ENCODE measurements at places on chromosomes 4 and X. TPM values are rescaled to one million over a fixed set of nuclear protein-coding genes. Genes with fewer than 3 reads are reported as not detected.

RAB28 gene
- 12.5 TPM for total RNA-seq

USP17L21 gene
- not detected for total RNA-seq

TMEM154 gene
- 17.5 TPM for total RNA-seq

RTL5 gene
- 0.31 TPM for total RNA-seq

TLR1 gene
- total RNA-seq, result 1.9 TPM

GLRB gene
- total RNA-seq, result not detected

DNA sequence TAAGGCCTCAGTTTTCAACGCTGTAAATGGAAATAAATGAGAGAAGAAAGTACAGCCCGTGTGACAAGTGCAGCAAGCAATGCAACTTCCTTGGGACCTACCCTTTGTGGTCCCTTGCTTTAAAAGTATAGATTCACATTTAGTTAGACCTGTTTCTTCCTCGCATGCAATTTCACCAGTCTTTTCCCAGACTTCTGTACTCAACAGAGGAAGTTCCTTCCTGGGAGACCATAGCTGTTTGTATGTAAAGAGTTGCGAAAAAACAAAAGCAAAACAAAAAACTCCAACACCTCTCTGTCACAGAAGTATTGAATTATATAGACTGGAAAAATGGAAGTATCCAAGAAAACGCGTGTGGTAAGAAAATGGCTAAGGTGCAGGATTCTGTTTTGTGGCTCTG is 1.1 kb upstream of the IRF2 start:
- no peaks in the 10 kb centered on the region for H3K27me3 ChIP-seq
- H3K4me3 ChIP-seq, result peak overlapping the region; percentile 94
- DNase-seq, result no peak
- peak overlapping the region; percentile 98 for H3K27ac ChIP-seq
- peaks cover 48% of the 10 kb centered on the region for H3K4me1 ChIP-seq

DNA sequence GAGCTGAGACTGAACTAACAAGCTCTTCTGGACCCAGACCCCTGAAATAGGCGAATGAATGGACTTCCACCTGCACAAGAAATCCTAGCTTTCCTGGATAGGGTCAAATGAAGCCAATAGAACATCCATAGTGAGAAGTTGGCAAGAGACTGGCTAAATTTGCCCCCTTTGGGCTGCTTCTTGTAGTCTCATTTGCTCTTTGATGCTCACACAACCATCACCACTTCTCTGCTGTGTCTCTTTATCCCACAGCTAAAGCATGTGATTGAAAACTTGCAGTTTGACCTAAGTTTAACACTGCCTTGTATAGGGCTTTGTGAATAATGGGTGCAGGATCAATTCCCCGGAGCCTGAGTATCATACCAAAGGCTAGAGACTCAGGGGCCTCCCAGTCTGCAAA is 38.2 kb downstream of the NLGN3 start:
- H3K27me3 ChIP-seq, result no peaks in the 10 kb centered on the region
- peak overlapping the region; percentile 99 for H3K27ac ChIP-seq
- peaks cover 16% of the 10 kb centered on the region for H3K4me1 ChIP-seq
- no peak for DNase-seq
- H3K36me3 ChIP-seq, result peaks cover 5% of the 10 kb centered on the region
- H3K4me3 ChIP-seq, result peak overlapping the region; percentile 92

- no peaks in the 10 kb centered on the region for H3K36me3 ChIP-seq
- H3K4me1 ChIP-seq, result no peaks in the 10 kb centered on the region
- H3K27ac ChIP-seq, result no peak overlapping the region
- no peak for DNase-seq
These were observed 276.9 kb downstream of the FAM47A start for GRCh38 chrX:33855251-33855650.

DNA sequence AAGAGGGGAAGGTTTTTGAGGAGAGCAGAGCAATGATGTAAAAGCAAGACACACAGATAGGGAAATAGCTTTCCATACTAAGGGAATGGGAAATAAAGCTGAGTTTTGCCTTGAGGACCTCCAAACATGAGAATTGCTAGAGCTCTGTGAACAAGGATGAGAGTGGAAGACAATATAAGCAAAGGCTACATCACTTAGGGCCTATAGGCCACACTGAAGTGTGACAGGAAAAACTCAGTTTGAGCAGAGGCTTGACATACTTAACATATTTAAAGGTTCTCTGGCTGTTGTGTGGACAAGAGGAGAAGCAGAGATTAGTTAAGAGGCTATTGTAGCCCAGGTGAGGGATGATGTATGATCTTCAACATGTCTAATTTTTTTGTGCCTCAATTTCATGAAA is 5.3 kb upstream of the SRP72 start:
- no peaks in the 10 kb centered on the region for H3K27me3 ChIP-seq
- H3K27ac ChIP-seq, result no peak overlapping the region
- H3K4me1 ChIP-seq, result peaks cover 47% of the 10 kb centered on the region
- peaks cover 56% of the 10 kb centered on the region for H3K36me3 ChIP-seq

DNA sequence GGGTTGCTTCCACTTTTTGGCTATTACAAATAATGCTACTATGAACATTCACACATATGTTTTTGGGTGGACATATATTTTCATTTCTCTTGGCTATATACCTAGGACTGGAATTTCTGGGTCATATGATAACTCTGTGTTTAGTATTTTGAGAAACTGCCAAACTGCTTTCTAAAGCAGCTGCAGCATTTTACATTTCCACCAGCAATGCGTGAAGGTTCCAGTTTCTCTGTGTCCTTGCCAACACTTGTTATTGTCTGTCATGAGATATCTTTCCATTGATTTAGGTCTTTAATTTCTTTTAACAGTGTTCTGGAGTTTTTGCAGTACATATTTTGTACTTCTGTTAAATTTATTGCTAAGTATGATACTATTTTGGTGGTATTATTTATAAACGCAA is 48.3 kb downstream of the CLCN5 start:
- no peaks in the 10 kb centered on the region for H3K36me3 ChIP-seq
- no peak for DNase-seq
- H3K27me3 ChIP-seq, result no peaks in the 10 kb centered on the region
- no peaks in the 10 kb centered on the region for H3K4me1 ChIP-seq
- H3K27ac ChIP-seq, result no peak overlapping the region

DNA sequence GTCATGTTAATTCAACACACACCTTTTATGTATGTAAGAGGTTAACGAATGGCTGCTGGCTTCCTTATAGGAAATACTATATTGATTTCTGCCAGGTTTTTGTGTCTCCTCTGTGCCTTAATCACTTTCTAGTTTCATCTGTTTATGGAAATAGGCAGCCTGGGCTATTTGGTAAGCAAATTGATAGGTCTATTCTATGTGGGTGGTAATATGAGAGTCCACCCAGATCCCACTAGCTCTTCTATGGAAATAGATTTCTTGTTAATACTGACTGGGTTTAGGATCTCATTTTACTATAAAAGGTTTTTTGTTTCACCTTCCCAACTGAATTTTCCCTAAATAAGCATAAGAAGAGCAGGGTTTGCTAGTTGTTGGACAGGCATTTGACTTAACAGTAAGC is 4.1 kb downstream of the BMX start:
- no peak overlapping the region for H3K27ac ChIP-seq
- no peak for DNase-seq
- peaks cover 5% of the 10 kb centered on the region for H3K27me3 ChIP-seq
- no peaks in the 10 kb centered on the region for H3K4me1 ChIP-seq
- H3K36me3 ChIP-seq, result no peaks in the 10 kb centered on the region

GRCh38 chr4:104815665-104816064 is 321.0 kb upstream of the CXXC4 start:
- no peak for DNase-seq
- no peak overlapping the region for H3K27ac ChIP-seq
- H3K27me3 ChIP-seq, result no peaks in the 10 kb centered on the region
- H3K36me3 ChIP-seq, result no peaks in the 10 kb centered on the region
- no peaks in the 10 kb centered on the region for H3K4me1 ChIP-seq

GRCh38 chrX:107713203-107713542 is 62.4 kb downstream of the TSC22D3 start:
- no peak overlapping the region for H3K4me3 ChIP-seq
- peaks cover 19% of the 10 kb centered on the region for H3K36me3 ChIP-seq
- H3K27ac ChIP-seq, result peak overlapping the region; percentile 82
- DNase-seq, result no peak

DNA sequence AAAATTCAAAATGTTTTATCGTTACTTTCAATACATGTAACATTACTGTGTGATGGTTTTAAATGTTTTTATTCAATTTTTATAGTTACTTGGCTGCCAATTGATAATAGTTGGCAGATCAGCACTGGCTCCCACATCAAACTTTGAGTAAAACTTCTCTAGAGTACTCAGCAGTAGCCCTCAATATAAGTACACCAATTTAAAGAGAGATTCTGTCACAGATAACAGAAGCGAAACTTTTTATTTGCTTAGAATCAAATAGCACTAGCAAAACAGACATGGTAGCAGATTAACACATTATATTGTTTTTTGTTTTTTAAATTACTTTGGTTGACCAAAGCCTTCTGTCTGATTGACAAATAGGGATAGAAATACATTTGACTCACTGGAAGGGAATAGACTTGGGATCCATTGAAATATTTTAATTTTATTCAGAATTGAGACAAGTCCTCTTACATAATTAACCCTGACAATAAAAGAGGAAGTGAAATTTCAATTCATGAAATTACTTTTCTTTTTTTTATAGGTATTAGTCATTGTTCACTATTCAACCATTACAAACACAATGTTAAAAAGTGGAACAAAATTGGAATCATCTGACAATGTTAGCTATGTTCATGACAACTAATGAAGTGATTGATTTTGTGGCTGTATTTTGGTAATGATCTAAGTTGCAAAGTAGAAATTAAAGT is 554.9 kb downstream of the KLHL4 start:
- no peak overlapping the region for H3K4me3 ChIP-seq
- no peak overlapping the region for H3K27ac ChIP-seq
- H3K4me1 ChIP-seq, result no peaks in the 10 kb centered on the region
- H3K36me3 ChIP-seq, result no peaks in the 10 kb centered on the region
- no peaks in the 10 kb centered on the region for H3K27me3 ChIP-seq
- DNase-seq, result no peak

GRCh38 chrX:71660562-71661416 is 6.6 kb upstream of the LOC101059915 start:
- no peaks in the 10 kb centered on the region for H3K36me3 ChIP-seq
- no peak overlapping the region for H3K4me3 ChIP-seq
- DNase-seq, result no peak
- peaks cover 31% of the 10 kb centered on the region for H3K4me1 ChIP-seq

- H3K27me3 ChIP-seq, result no peaks in the 10 kb centered on the region
- H3K27ac ChIP-seq, result no peak overlapping the region
- no peak for DNase-seq
- peaks cover 3% of the 10 kb centered on the region for H3K4me1 ChIP-seq
- H3K4me3 ChIP-seq, result no peak overlapping the region
- H3K36me3 ChIP-seq, result no peaks in the 10 kb centered on the region
These were observed 100.9 kb upstream of the NR3C2 start for GRCh38 chr4:148542922-148543623.

Data from activated CD8-positive, alpha-beta T cell treated with anti-CD3 and anti-CD28 coated beads for 36 hours (primary cell).